Pericardium fibroblast (primary cell): ENCODE measurements at places on chromosomes 5 and 9. TPM values are rescaled to one million over a fixed set of nuclear protein-coding genes. Genes with fewer than 3 reads are reported as not detected.

The PCDHGA9 gene
- total RNA-seq = 1.4 and 2.5 TPM in 2 replicates

The REEP2 gene
- 4.8 and 5.4 TPM in 2 replicates for total RNA-seq

The NR4A3 gene
- total RNA-seq = 0.26 and 1.2 TPM in 2 replicates

The C7 gene
- 996 and 3,547 TPM in 2 replicates for total RNA-seq

The WDR38 gene
- not detected in 2 replicates for total RNA-seq

The MYOT gene
- total RNA-seq = not detected in 2 replicates

The TMOD1 gene
- 0.12 TPM in 1 of 2 replicates, not detected in the other for total RNA-seq

The STK32A gene
- total RNA-seq = 0.34 and 0.47 TPM in 2 replicates

The PLEKHG4B gene
- not detected in 2 replicates for total RNA-seq

The SUSD3 gene
- 3.7 and 8.6 TPM in 2 replicates for total RNA-seq

The INPP5E gene
- total RNA-seq = 11.2 and 15.9 TPM in 2 replicates

The FST gene
- total RNA-seq = 12.3 and 31.0 TPM in 2 replicates

The CCDC192 gene
- 0.93 and 2.0 TPM in 2 replicates for total RNA-seq

The PCDHGC5 gene
- total RNA-seq = 0.43 and 0.58 TPM in 2 replicates

The PRUNE2 gene
- total RNA-seq = 8.2 and 14.9 TPM in 2 replicates

The IL5 gene
- total RNA-seq = not detected in 2 replicates

The SPRY4 gene
- 4.3 and 22.5 TPM in 2 replicates for total RNA-seq

The ZMYND19 gene
- 19.2 and 26.3 TPM in 2 replicates for total RNA-seq

The DAB2IP gene
- total RNA-seq = 11.7 and 32.5 TPM in 2 replicates

The SPATA6L gene
- total RNA-seq = 1.0 TPM in 1 of 2 replicates, not detected in the other

The QRFP gene
- not detected in 2 replicates for total RNA-seq

The FCN1 gene
- not detected in 2 replicates for total RNA-seq

The FOXD4 gene
- total RNA-seq = 0.70 TPM in 1 of 2 replicates, not detected in the other

The BARHL1 gene
- total RNA-seq = not detected in 2 replicates

The MTX3 gene
- 5.4 and 8.8 TPM in 2 replicates for total RNA-seq

The ECM2 gene
- total RNA-seq = 11.4 and 20.9 TPM in 2 replicates
